ENCODE measurements at places on chromosomes 4 and X.

DNA sequence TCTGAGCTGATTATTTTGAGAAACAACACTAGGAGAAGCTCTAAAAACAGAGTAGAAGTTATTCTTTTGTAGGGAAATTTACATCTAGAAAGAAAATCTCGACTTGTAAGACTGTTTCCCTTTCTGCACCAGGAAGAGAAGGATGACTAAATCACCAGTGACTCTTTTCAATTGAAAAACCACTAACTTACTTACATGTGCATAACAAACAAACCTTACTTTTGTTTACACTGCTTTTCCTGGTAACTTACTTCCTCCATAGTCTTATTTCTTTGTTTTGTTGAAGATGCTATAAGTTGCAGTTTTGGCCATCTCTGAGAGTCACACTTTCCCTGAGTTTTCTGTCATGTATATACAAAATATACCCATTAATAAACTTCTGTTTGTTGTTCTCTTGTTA lies 293.6 kb upstream of the FAT4 start:
- DNase-seq = no peak

GRCh38 chr4:26826721-26827120 lies 33.9 kb upstream of the STIM2 start:
- no peak for DNase-seq

DNA sequence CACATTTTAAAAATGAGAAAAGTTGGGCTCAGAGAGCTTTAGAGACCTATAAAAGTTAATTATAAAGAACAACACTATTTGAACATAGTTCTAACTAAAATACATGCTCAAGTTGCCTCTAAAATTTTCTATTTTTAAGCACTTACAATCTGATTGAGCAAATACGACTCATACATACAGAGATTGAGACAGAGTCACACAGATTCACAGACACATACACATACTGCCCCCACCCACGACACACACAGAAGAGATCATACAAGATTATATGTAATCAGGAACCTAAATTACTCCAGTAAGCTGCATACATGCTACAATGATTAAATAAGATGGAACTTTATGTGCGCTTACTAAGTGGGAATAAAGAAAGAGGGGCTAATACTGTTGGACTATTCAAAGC lies 2.7 kb upstream of the ASB5 start:
- peak; percentile 15 for DNase-seq

DNA sequence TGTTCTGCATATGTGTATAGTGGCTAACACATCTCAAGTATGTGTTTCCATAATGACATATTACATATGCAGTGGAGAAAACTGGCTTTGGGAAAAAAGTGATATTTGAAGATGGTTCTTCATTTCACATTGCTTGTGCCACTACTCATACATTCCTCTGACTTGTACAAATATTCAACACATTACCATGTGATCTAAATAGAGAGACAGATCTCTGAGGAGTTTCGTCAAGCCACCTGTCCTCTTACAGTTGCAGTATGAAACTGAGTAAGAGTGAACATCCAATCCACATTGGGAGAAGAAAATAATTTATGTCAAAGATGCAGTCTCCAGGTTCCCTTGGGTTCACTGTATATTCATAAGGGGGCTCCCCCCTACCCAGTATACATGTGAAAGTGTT lies 123.9 kb downstream of the KDR start:
- DNase-seq = no peak

GRCh38 chr4:189988877-189989431 lies 38.1 kb downstream of the FRG2 start:
- DNase-seq = no peak

DNA sequence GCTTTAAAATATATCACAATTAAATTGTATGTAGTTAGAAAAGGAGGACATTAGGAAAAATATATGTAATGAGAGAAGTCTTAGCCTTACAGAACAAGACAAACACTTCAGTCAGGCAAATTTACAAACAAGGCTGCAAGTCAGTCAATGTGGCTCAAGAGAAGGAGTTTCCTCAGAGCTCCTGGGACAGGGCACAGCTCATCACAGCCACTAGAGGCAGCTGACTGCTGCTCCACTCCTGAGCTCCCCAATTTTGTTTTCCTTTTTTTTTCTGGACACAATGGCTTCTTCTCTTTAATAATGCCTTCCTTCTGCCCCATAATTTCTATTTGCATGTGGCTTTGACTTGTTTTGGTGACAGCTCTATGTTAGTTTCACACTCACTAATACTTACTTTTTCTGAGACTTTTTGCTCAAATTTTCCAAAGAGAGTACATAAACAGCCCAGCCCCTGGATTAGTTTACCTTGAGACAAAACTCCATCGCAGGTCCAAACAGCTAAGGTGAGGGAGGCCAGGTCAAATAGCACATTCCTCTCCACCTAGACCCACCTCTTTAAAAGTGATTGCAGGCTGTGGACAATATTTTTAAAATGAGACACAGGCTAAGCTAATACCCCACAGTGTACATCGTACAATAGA lies 850.4 kb upstream of the FRG1 start:
- DNase-seq = no peak

- no peak for DNase-seq
Measured at GRCh38 chr4:87112063-87112462, 108.4 kb downstream of the KLHL8 start.

- DNase-seq = no peak
Measured at GRCh38 chr4:175277816-175278215, 359.7 kb downstream of the ADAM29 start.

DNA sequence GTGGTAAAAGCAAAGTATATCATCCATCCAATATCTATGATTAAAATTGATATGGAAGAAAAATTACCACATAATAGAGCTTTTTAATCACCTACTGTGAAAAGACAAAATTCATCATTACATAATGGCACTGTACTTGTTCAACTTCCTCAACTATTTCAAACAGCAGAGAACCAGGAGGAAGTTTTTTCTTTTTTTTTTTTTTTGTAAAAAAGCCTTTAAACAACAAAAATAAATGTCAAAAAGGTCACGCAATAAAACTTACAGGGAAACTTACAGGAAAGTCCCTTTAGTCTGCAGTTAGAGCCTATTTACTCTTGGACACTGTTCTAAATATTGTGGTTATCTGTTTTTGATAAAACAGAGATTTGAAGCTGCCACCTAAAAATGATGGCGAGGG lies 4.8 kb downstream of the PDGFC start:
- no peak for DNase-seq
